ENCODE measurements at places on chromosomes 3 and 15. TPM values are rescaled to one million over a fixed set of nuclear protein-coding genes. Genes with fewer than 3 reads are reported as not detected.

The MCF2L2 gene
- 0.22 TPM for total RNA-seq

GRCh38 chr3:122502139-122502538 is 12.6 kb downstream of the KPNA1 start:
- no peak for DNase-seq

- DNase-seq: no peak
Observed at GRCh38 chr15:59295261-59296001, 77.2 kb downstream of the MYO1E start.

GRCh38 chr3:184880276-184881019 is 68.5 kb downstream of the VPS8 start:
- no peak for DNase-seq

DNA sequence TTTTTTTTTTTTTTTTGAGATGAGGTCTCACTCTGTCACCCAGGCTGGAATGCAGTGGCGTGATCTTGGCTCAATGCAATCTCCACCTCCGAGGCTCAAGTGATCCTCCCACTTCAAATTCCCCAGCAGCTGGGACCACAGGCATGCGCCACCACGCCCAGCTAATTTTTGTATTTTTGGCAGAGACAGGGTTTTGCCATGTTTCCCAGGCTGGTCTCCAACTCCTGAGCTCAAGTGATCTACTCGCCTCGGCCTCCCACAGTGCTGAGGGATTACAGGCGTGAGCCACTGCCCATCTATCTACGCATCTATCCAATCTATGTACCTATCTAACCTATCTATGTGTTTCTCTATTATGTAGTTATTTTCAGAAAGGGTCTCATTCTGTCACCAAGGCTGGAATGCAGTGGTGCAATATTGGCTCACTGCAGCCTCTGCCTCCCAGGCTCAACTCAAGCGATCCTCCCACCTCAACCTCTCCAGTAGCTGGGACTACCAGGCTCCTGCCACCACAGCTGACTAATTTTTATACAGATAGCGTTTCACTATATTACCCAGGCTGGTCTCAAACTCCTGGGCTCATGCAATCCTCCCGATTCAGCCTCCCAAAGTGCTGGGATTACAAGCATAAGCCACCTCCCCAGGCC is 20.2 kb upstream of the GPX1 start:
- DNase-seq: no peak

DNA sequence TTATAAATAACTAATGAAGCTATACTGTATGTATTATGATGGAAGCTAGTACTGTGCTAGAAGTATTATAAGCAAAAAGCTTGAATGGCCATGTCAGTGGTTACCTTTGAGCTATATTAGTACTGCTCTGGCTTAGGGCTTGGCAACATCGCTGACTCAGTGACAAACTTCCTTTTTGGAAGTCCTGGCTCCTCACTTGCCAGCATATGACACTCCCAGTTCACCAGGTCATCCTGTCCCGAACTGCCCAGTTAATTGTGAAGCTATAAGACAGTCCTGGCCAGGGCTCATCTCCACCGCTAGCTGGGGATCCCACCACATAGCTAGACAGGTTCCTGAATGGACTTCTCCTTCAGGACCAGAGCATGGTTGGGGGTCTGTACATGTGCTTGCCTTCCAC is 31.9 kb downstream of the RAB8B start:
- DNase-seq: no peak
